ENCODE measurements at places on chromosomes 16 and 17. TPM values are rescaled to one million over a fixed set of nuclear protein-coding genes. Genes with fewer than 3 reads are reported as not detected.

Gene MC1R
- total RNA-seq = 7.1 TPM

Gene SLC35G6
- total RNA-seq = not detected

Gene CDRT15
- not detected for total RNA-seq

Gene ACSM5
- not detected for total RNA-seq

Gene CTRB1
- not detected for total RNA-seq

Gene KRTAP4-3
- total RNA-seq = not detected

Gene DRC3
- total RNA-seq = 2.8 TPM

Gene CCL8
- not detected for total RNA-seq

Gene INCA1
- 1.5 TPM for total RNA-seq

Gene ZFHX3
- 7.2 TPM for total RNA-seq

Gene PRSS8
- total RNA-seq = 0.28 TPM

Gene KRTAP9-4
- not detected for total RNA-seq

Gene SLC13A2
- 0.10 TPM for total RNA-seq

Gene HOXB2
- 1.1 TPM for total RNA-seq

Gene KRT32
- total RNA-seq = not detected

Gene TBKBP1
- 6.2 TPM for total RNA-seq

Gene TMEM204
- total RNA-seq = not detected

Gene CLDN6
- total RNA-seq = 0.74 TPM

Gene MFAP4
- total RNA-seq = not detected

Gene SLC22A31
- 1.1 TPM for total RNA-seq

Gene CIBAR2
- total RNA-seq = not detected

Gene TBC1D3I
- 0.23 TPM for total RNA-seq

Gene CCL17
- not detected for total RNA-seq

Gene MRM3
- 41.9 TPM for total RNA-seq

Gene PNMT
- not detected for total RNA-seq

Gene ARL16
- total RNA-seq = 52.6 TPM

Gene KRT36
- total RNA-seq = not detected

Gene EVI2A
- total RNA-seq = not detected

Gene SGCA
- not detected for total RNA-seq

Gene KRT40
- not detected for total RNA-seq
